T-helper 2 cell (primary cell): ENCODE measurements at places on chromosomes 11 and 22.
A peak's percentile ranks its signal among the peaks of the same experiment; 100 is the strongest.

DNA sequence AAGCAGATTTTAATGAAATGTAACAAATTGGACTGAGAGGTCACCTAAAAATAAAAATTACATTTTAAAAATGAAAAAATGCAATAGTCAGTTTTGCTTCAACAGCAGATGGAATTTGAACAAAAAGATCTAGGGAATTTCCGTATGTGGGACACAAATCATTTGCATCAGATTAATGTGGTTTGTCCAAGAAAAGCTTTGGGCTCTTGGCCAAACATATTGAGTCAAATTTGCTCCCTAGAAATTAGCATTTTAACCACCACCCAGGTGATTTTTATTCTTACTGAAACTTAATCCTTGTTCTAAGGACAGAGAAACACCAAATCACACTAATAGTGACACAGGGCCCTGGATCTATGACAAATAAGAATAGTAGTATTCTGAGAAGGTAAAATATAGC is 1477.8 kb downstream of the FAM181B start:
- no peak for DNase-seq

- DNase-seq: no peak
Observed at GRCh38 chr11:77175021-77175842, 47.2 kb downstream of the MYO7A start.

- DNase-seq: no peak
Observed at GRCh38 chr11:7439746-7440320, 45.5 kb upstream of the OLFML1 start.

GRCh38 chr11:10038521-10039302 is 255.3 kb downstream of the SBF2 start:
- DNase-seq: no peak

- DNase-seq: no peak
Observed at GRCh38 chr11:1773994-1774550, 10.3 kb upstream of the CTSD start.

GRCh38 chr11:44364596-44364995 is 54.7 kb upstream of the ALX4 start:
- DNase-seq: no peak

GRCh38 chr11:120392793-120393192 is 56.6 kb downstream of the ARHGEF12 start:
- no peak for DNase-seq

DNA sequence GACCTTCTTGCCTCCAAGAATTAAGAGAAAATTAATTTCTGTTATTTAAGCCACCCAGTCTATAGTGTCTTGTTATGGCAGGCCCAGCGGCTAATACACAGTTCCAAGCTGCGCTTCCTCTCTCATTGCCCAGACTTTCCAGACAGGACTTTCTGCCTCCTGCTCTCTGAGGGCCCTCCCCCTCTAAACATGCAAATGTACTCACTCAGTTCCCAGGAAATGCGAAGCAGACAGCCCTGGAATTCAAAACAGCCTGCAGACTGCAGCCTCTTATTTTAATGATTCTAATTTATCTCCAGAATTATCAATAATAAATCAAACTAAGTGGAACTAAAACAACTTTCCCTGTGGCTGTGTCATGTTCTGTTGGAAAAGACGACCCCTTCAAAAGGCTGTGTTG is 115.5 kb upstream of the ISX start:
- DNase-seq: no peak

GRCh38 chr11:86058360-86058759 is 10.5 kb downstream of the PICALM start:
- DNase-seq: no peak

DNA sequence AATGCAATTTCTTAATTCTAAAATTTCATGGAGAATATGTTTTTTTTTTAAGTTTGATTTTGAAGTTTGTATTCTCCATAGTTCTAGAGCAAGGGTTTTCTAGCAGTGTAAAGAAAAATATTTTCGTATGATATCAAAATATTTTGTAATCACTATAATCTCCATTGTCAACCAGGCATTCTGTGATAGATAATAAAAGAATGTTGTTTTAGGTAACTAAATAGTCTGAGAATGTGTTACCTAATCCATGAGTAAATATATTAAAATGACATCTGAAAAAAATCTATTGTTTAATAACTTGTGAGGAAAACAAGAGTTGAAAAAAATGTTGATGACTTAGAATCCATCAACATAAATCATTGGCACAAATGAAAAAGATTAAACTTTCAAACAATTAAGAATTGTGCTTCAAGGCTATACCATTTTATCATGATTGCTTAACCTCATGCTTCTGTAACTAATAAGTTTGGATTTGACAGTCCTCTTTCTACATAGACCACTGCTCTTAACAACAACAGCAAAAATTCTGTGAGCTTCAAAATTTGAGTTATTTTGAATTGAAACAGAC is 2211.8 kb downstream of the LRRC4C start:
- no peak for DNase-seq

DNA sequence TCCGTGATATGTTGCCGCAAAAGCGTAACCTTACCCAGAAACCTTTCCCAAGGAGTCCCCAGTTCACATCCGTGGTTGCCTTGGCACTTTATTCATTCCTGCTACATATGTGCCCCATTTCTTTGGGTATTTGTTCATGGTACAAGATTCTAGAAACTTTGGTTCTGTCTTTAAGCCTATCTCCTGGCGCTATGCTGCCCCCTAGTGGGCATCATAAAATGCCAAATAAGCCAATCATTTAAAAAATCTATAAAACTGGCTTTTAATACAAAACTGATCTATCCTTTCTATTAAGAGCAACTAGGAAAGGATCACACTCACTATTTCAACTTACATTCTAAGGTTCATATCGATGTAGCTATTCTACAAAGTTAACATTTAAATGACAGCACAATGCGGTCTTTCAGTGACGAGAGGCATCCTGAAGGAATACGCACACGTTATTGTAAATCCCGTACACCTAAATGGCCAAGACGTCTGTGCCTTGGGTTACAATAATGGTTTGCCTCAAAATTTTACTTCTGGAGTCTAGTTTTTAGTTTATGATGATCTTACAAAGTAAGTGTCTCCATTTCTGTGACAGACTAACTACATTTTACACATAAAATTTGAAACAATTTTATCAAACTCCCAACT is 16.2 kb downstream of the PIWIL3 start:
- DNase-seq: peak; percentile 9

- no peak for DNase-seq
Observed at GRCh38 chr22:24968066-24968561, 15.6 kb downstream of the KIAA1671 start.
